Calu3 (cell line): ENCODE measurements at places on chromosomes 12 and 14. TPM values are rescaled to one million over a fixed set of nuclear protein-coding genes. Genes with fewer than 3 reads are reported as not detected.

DNA sequence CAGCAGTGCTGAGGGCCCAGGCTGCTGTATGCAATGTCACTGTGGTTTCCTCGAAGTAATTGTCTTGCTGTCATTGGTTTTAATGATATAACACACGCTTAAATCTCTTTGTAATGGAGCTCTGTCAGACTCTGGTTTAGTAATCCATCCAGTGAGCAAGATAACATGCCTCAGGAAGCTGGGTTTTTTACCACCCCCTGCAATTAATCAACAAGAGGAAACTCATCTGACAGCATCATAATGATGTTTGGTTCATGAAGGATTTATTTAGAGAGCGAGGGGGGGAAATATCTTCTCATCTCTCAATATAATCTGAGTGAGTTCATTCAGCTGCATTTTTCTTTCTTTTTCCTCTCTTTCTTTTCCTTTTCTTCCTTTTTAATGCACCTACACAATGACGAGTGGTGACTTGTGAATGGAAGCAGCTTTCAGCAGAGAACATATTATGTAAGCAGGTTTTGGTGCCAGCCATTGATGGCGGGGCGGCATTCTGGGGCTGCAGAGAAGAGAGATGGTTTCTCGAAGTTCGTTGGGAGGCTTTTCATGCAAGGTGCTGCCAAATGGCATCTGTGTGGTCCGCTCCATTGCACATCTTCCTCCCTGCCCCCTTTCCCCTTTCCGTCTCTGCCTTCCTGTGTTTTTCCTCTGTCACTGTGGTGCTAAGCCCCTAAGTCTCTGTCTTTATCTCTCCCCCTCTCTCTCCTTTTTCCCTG lies 6.7 kb downstream of the RPH3A start:
- DNase-seq, result no peak

GRCh38 chr14:44803239-44803905 lies 158.4 kb downstream of the KLHL28 start:
- DNase-seq, result no peak

GRCh38 chr14:52596320-52596719 lies 43.7 kb downstream of the GPR137C start:
- no peak for DNase-seq

- no peak for DNase-seq
These were observed 77.5 kb downstream of the ELK3 start for GRCh38 chr12:96271469-96272199.

- no peak for DNase-seq
These were observed 13.6 kb downstream of the GLRX5 start for GRCh38 chr14:95548328-95548929.

DNA sequence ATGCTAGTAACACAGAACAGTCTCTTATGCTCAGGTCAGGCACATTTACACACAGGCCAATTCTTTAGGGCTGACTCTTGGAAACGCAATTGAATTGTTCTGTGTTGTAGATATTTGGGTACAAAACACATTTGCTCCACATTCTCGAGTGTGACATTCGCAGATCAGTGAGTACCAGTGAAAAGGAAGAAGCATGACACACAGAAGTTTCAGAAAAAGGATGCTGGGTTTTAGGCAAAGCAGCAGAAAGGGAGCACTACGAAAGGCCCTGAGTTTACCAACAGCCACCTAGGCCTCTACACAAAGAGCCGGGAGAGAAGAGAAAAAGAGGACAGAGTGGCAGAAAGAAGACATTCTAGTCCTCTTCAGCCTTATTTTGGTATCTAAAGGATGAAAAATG lies 254.4 kb upstream of the BTG1 start:
- DNase-seq, result no peak

- DNase-seq, result peak; percentile 24
These were observed 18.2 kb downstream of the RFX4 start for GRCh38 chr12:106601031-106601430.

DNA sequence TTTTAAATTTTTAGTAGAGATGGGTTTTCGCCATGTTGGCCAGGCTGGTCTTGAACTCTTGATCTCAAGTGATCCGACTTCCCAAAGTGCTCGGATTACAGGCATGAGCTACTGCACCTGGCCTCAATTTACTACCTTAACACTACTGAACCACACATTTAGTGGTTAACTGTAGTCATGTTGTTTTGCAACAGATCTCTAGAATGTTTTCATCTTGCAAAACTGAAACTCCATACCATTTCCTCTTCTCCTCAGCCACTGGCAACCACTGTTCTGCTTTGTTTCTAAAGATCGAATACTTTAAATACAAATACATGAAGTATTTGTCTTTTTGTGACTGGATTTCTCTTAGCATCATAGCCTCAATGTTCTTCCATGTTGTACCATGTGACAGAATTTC lies 15.4 kb upstream of the SMCO2 start:
- no peak for DNase-seq

The A2M gene
- not detected in 2 replicates for total RNA-seq

The PLBD1 gene
- total RNA-seq, result 75.3 and 98.1 TPM in 2 replicates
